ENCODE measurements at places on chromosomes 16 and 17.

DNA sequence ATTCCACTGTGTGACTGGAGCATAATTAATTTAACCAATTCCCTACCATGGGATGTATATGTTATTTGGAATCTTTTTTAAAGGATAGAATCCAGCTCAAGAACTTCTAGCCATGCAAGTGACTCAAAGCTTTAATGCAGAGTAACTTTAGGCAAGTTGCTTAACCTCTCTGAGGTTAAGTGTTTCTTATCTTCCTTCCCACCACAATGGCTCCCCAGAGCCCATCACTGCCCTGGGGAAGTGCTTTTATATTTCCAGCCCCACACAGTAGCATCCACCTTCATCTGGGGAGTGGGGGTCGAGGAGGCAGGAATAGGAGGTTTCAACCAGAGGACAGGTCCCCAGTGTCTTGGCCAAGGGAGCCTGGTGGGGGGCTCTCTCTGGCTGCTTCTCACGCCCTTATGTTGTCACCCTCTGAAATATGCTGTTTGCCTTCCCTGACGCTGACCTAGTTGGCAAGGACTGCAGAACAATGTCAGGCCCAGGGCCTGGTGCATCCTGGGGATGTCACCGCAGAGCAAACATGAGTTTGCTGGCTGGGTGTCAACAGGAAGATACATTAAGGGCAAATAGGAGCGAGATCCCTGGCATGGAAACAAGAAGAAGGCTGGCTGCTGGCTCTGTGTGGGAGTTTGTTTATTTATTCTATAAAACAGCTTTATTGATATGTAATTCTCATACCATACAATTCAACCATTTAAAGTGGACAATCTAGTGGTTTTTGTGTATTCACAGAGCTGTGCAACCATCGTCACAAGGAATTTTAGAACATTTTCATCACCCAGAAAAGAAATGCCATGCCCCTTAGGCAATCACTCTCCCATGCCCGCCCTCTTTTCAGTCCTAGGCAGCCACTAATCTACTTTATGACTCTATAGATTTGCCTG, 46.6 kb upstream of the WSB1 start:
- no peak for DNase-seq
- H3K27me3 ChIP-seq, result no peaks in the 10 kb centered on the region
- H3K36me3 ChIP-seq, result no peaks in the 10 kb centered on the region
- H3K4me3 ChIP-seq, result no peak overlapping the region
- H3K27ac ChIP-seq, result no peak overlapping the region

DNA sequence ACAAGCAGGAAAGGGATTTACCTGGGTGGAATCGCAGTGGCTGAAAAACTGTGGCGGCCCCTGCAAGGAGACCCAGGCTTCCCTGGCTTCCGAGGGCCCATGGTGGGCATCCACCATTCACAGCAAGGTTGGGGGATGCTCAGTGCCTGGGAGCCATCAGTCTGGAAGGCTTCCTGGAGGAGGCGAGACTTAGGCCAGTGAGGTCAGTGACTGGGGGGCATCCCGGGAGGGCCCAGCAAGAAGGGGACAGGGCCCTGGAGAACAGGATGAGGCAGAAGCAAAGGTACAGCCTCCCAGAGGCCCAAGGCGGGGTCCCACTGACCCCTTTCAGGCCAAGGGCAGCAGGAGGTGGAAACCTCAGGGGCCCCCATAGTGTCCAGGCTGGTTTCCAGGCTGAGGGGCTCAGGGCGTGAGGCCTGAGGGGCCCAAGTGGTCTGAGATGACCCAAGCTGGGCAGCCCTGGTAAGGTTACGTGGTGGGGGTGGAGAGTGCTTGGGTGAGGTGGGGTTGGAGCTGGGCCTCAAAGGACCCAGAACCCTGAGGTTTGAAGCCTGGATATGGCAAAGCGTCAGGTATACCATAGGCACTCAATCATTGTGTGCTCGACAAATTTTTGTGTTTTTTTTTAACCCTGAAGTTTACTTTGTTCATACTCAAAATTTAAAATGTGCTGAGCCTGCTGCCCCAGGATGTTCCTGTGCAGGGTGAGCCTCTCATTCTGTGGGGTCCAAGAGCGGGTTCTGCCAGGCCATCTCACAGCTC, 15.8 kb upstream of the SRRM2 start:
- DNase-seq, result no peak
- no peaks in the 10 kb centered on the region for H3K36me3 ChIP-seq
- no peak overlapping the region for H3K4me3 ChIP-seq

- peaks cover 8% of the 10 kb centered on the region for H3K27me3 ChIP-seq
- peak; percentile 84 for DNase-seq
- H3K36me3 ChIP-seq, result peaks cover 34% of the 10 kb centered on the region
Observed at GRCh38 chr17:46942441-46943217, 19.7 kb downstream of the GOSR2 start.

DNA sequence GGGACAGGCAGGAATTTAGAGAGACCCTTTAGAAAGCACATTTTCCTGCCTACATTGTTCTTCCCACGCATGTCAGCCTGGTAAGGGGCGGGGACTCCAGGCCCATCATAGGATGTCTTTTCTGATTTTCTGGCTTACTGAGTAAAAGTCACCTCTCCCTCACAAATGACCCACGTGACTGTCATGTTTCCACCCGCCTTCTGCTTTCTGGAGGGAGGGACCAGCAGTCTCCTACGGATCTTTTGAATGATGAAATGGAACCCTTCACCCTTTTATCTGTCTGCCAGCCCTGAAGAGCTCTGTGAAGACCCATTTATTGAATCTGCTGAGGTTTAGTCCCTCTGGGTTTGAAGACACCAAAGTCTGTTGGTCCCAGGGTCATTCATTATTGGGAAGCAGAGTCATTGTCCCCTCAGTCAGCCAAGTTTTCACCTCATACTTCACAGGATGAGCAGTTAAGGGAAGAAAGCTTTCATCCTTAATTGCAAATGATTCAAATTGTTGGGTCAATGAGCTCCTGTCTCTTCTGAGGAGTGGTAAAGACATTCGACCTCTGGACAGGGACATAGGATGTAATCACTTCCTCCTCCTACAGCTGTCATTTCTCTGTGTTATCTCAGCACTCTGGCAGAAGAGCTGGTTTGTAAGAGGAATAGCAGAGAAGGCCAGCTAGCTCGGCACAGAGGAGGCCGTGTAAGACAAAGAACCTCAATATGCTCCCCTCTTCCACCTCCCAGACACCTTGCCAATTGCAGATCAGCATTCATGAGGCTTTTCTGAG, 446.1 kb downstream of the HS3ST3B1 start:
- no peaks in the 10 kb centered on the region for H3K4me1 ChIP-seq
- H3K27me3 ChIP-seq, result no peaks in the 10 kb centered on the region
- no peaks in the 10 kb centered on the region for H3K36me3 ChIP-seq
- no peak overlapping the region for H3K27ac ChIP-seq
- DNase-seq, result no peak

DNA sequence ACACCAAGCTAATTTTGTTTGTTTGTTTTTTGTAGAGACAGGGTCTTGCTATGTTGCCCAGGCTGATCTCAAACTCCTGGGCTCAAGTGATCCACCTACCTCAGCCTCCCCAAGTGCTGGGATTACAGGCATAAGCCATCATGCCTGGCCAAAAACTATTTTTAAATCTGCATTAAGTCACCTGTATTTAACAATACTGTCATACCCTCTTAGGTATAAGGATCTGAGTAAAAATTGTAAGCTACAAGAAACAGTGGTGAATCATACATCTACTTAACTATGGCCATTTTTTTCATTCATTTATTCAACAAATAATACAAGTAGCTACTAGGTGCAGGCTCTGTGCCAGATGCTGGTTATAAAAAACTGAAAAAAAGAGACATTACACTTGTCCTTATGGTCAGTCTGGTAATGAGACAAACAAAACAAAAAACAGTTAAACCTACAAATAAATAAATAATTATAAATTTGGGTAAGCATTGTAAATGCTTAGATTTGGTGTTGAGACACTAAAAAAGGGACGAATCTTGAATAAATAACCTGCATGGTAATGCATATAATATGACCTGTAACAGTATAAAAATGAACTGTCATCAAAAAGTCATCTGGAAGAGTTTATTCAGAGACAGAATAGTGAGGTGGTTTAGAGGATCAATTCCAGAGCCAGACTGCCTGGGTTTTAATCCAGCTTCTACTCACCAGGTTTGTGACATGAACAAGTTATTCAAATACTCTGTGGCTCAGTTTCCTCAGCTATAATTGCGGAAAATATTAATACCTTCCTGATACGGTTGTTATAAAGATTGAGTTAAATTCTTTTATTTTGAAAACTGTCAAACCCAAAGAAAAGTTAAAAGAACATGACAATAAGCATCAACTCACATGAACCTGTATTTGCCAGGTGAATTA, 26.8 kb downstream of the BRIP1 start:
- H3K36me3 ChIP-seq, result peaks cover 10% of the 10 kb centered on the region
- H3K27me3 ChIP-seq, result no peaks in the 10 kb centered on the region

- no peak for DNase-seq
- H3K4me1 ChIP-seq, result no peaks in the 10 kb centered on the region
- H3K36me3 ChIP-seq, result no peaks in the 10 kb centered on the region
- no peaks in the 10 kb centered on the region for H3K27me3 ChIP-seq
Observed at GRCh38 chr16:53908731-53909130, 204.8 kb downstream of the FTO start.

- H3K36me3 ChIP-seq, result peaks cover 42% of the 10 kb centered on the region
- no peaks in the 10 kb centered on the region for H3K4me1 ChIP-seq
- no peak overlapping the region for H3K27ac ChIP-seq
- no peak for DNase-seq
- H3K27me3 ChIP-seq, result no peaks in the 10 kb centered on the region
Observed at GRCh38 chr17:4198995-4199394, 56.0 kb downstream of the CYB5D2 start.

GRCh38 chr17:13569398-13570123, 32.2 kb downstream of the HS3ST3A1 start:
- 0 out of 3 replicates have a peak, but pooled peaks cover 5% of the 10 kb centered on the region for H3K36me3 ChIP-seq
- no peak overlapping the region for H3K27ac ChIP-seq
- H3K27me3 ChIP-seq, result no peaks in the 10 kb centered on the region
- H3K4me1 ChIP-seq, result no peaks in the 10 kb centered on the region
- no peak for DNase-seq
- no peak overlapping the region for H3K4me3 ChIP-seq

GRCh38 chr17:55652114-55652823, 70.4 kb downstream of the TMEM100 start:
- no peaks in the 10 kb centered on the region for H3K36me3 ChIP-seq
- no peak for DNase-seq

GRCh38 chr16:31400191-31400590, 7.1 kb downstream of the ITGAD start:
- no peak overlapping the region for H3K27ac ChIP-seq
- no peak overlapping the region for H3K4me3 ChIP-seq
- no peaks in the 10 kb centered on the region for H3K36me3 ChIP-seq
- H3K4me1 ChIP-seq, result 0 out of 3 replicates have a peak, but pooled peaks cover 3% of the 10 kb centered on the region
- DNase-seq, result no peak

- DNase-seq, result no peak
- no peaks in the 10 kb centered on the region for H3K4me1 ChIP-seq
- H3K4me3 ChIP-seq, result no peak overlapping the region
- no peaks in the 10 kb centered on the region for H3K36me3 ChIP-seq
- peaks cover 46% of the 10 kb centered on the region for H3K27me3 ChIP-seq
Observed at GRCh38 chr17:74380086-74380958, 13.0 kb downstream of the GPR142 start.

DNA sequence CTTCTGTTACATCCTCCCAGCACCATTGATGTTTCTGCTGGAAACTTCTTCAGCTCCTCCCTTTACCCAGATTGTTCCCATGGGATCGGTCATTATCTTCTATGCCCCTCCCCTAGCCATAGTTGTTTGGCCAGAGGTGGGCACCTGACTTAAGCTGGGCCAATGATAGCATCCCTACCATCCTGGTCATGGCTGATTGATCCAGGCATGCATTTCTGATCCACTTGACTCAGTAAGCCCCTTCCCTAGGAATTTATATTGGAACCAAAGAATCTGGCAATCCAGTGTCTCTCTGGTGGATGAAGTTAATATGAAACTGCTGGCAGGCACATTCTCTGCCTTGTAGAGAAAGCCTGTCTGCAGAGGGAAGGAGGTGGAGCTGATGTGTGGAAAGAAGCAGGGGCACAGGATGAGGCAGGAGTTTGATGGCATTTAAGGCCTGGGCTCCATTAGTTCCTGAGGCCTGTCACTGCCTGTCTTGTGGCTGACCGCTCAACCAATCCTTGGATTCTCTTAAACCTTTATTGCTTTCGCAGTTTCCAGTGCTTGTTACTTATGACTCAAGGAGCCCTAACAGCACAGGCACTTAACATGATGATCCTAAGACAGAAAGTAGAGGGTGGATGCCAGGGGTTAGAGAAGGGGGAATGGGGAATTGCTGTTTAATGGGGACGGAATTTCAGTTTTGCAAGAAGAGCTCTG, 152.4 kb downstream of the ABCC12 start:
- H3K4me1 ChIP-seq, result no peaks in the 10 kb centered on the region
- H3K36me3 ChIP-seq, result no peaks in the 10 kb centered on the region
- no peak overlapping the region for H3K4me3 ChIP-seq
- no peaks in the 10 kb centered on the region for H3K27me3 ChIP-seq
- no peak overlapping the region for H3K27ac ChIP-seq

GRCh38 chr16:50102051-50102746, 36.4 kb downstream of the HEATR3 start:
- H3K27me3 ChIP-seq, result no peaks in the 10 kb centered on the region
- H3K4me3 ChIP-seq, result no peak overlapping the region
- H3K36me3 ChIP-seq, result peaks cover 68% of the 10 kb centered on the region
- H3K27ac ChIP-seq, result no peak overlapping the region
- H3K4me1 ChIP-seq, result no peaks in the 10 kb centered on the region

- DNase-seq, result no peak
- H3K27me3 ChIP-seq, result peaks cover 17% of the 10 kb centered on the region
- H3K27ac ChIP-seq, result no peak overlapping the region
Observed at GRCh38 chr16:73066331-73066926, 18.5 kb upstream of the ZFHX3 start.

- no peaks in the 10 kb centered on the region for H3K27me3 ChIP-seq
- H3K4me3 ChIP-seq, result peak overlapping the region; percentile 56
- DNase-seq, result peak; percentile 29
Observed at GRCh38 chr17:410543-411401, 58.2 kb upstream of the RPH3AL start.

GRCh38 chr16:1903845-1904840, 14.1 kb downstream of the HS3ST6 start:
- H3K4me3 ChIP-seq, result no peak overlapping the region
- no peak for DNase-seq
- no peak overlapping the region for H3K27ac ChIP-seq
- peaks cover 44% of the 10 kb centered on the region for H3K27me3 ChIP-seq
- H3K36me3 ChIP-seq, result no peaks in the 10 kb centered on the region
- H3K4me1 ChIP-seq, result peaks cover 42% of the 10 kb centered on the region
